ENCODE measurements at places on chromosomes 12 and 14. TPM values are rescaled to one million over a fixed set of nuclear protein-coding genes. Genes with fewer than 3 reads are reported as not detected.

GALNT6 gene
- polyA plus RNA-seq = 20.3 TPM

LHX5 gene
- polyA plus RNA-seq = not detected

CRIP2 gene
- polyA plus RNA-seq = 45.1 TPM

MYO1H gene
- not detected for polyA plus RNA-seq

CCDC196 gene
- 1.3 TPM for polyA plus RNA-seq

SLC25A47 gene
- polyA plus RNA-seq = 0.54 TPM

CBLN3 gene
- polyA plus RNA-seq = not detected

JDP2 gene
- 45.6 TPM for polyA plus RNA-seq

CTSG gene
- polyA plus RNA-seq = 0.24 TPM

GPR68 gene
- not detected for polyA plus RNA-seq

B4GALNT1 gene
- 0.95 TPM for polyA plus RNA-seq

KRT84 gene
- polyA plus RNA-seq = not detected

MIP gene
- not detected for polyA plus RNA-seq

TAS2R19 gene
- not detected for polyA plus RNA-seq

PELI2 gene
- 4.4 TPM for polyA plus RNA-seq

HELB gene
- 0.45 TPM for polyA plus RNA-seq

LMO3 gene
- polyA plus RNA-seq = 0.67 TPM

CIROP gene
- not detected for polyA plus RNA-seq

HCAR3 gene
- 0.15 TPM for polyA plus RNA-seq

TBC1D30 gene
- 16.3 TPM for polyA plus RNA-seq

EID3 gene
- polyA plus RNA-seq = 0.54 TPM

All from small intestine (tissue), 16 donors.